ENCODE measurements at places on chromosomes 11 and 22.
A peak's percentile ranks its signal among the peaks of the same experiment; 100 is the strongest.

- DNase-seq: peak; percentile 2
These were observed 1375.1 kb upstream of the TENM4 start for GRCh38 chr11:80815752-80816453.

GRCh38 chr11:69922596-69923111 lies 103.4 kb upstream of the FGF3 start:
- DNase-seq: no peak

- DNase-seq: peak; percentile 9
These were observed 50.7 kb downstream of the TP53I11 start for GRCh38 chr11:44899959-44900358.

DNA sequence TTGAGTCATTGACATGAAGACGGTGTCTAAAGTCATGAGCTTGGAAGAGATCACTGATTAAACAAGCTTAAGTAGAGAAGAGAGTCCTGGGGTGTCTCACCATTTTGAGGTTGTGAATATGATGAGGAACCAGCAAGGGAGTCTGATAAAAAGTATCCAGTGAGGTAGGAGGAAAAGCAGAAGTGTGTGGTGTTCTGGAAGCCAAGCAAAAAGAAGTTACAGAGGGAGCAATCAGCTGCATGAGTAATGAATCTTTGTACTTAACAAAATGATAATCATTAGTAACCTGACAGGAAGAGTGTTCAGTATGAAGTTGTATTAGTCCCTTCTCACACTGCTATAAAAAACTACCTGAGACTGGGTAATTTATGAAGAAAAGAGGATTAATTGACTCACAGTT lies 131.3 kb downstream of the C11orf87 start:
- no peak for DNase-seq

GRCh38 chr11:111474432-111474831 lies 37.8 kb downstream of the BTG4 start:
- no peak for DNase-seq
